ENCODE measurements at places on chromosomes 1 and 21. TPM values are rescaled to one million over a fixed set of nuclear protein-coding genes. Genes with fewer than 3 reads are reported as not detected.

The CACYBP gene
- total RNA-seq: 186 TPM

The VSIG8 gene
- not detected for total RNA-seq

The HAX1 gene
- total RNA-seq: 73.2 TPM

The CD101 gene
- 1.2 TPM for total RNA-seq

The UBE4B gene
- 115 TPM for total RNA-seq

The ECM1 gene
- total RNA-seq: 0.43 TPM

The NPHS2 gene
- not detected for total RNA-seq

GRCh38 chr1:201954263-201955008 is 867 bp upstream of the TIMM17A start:
- DNase-seq: no peak
- peaks cover 8% of the 10 kb centered on the region for H3K4me1 ChIP-seq
- peaks cover 23% of the 10 kb centered on the region for H3K36me3 ChIP-seq
- H3K4me3 ChIP-seq: peak overlapping the region; percentile 97

GRCh38 chr1:229114850-229115365 is 156.0 kb upstream of the RAB4A start:
- no peak overlapping the region for H3K27ac ChIP-seq
- H3K27me3 ChIP-seq: no peaks in the 10 kb centered on the region
- H3K4me1 ChIP-seq: peaks cover 14% of the 10 kb centered on the region
- no peak overlapping the region for H3K4me3 ChIP-seq

GRCh38 chr1:111164151-111164550 is 24.1 kb downstream of the CEPT1 start:
- no peaks in the 10 kb centered on the region for H3K27me3 ChIP-seq
- H3K4me3 ChIP-seq: no peak overlapping the region
- no peaks in the 10 kb centered on the region for H3K4me1 ChIP-seq
- peaks cover 4% of the 10 kb centered on the region for H3K36me3 ChIP-seq
- DNase-seq: no peak

DNA sequence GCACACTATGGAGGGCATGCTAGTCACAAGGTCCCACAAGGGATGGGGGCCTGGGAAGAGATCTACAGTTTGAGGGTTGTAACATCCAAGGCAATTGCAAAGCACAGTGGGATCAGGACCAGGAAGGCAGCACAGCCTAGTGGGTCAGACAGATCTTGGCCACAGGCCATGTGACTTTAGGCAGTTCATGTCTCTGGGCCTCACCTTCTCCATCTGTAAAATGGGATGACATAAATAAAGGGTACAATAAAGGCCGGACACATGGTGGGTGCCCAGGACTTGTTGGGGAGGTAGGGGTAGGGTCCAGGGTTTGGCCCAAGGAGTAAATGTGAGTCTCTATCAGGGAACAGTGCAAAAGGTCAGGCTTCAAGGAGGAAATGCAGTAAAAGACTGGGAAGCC is 18.1 kb upstream of the IGSF21 start:
- H3K36me3 ChIP-seq: no peaks in the 10 kb centered on the region
- H3K27ac ChIP-seq: no peak overlapping the region
- DNase-seq: no peak
- H3K27me3 ChIP-seq: no peaks in the 10 kb centered on the region
- H3K4me1 ChIP-seq: peaks cover 30% of the 10 kb centered on the region

- H3K4me1 ChIP-seq: peaks cover 9% of the 10 kb centered on the region
- no peak for DNase-seq
- H3K36me3 ChIP-seq: no peaks in the 10 kb centered on the region
- no peaks in the 10 kb centered on the region for H3K27me3 ChIP-seq
- H3K27ac ChIP-seq: peak overlapping the region; percentile 22
Observed at GRCh38 chr1:28441674-28442073, 64.2 kb upstream of the RCC1 start.

GRCh38 chr1:61334718-61335589 is 252.6 kb downstream of the NFIA start:
- no peak overlapping the region for H3K27ac ChIP-seq
- H3K4me1 ChIP-seq: peaks cover 23% of the 10 kb centered on the region
- DNase-seq: no peak
- no peaks in the 10 kb centered on the region for H3K27me3 ChIP-seq
- no peaks in the 10 kb centered on the region for H3K36me3 ChIP-seq
- H3K4me3 ChIP-seq: no peak overlapping the region

GRCh38 chr1:20344738-20345137 is 54.1 kb downstream of the VWA5B1 start:
- DNase-seq: peak; percentile 36
- H3K4me3 ChIP-seq: no peak overlapping the region
- H3K27ac ChIP-seq: no peak overlapping the region

DNA sequence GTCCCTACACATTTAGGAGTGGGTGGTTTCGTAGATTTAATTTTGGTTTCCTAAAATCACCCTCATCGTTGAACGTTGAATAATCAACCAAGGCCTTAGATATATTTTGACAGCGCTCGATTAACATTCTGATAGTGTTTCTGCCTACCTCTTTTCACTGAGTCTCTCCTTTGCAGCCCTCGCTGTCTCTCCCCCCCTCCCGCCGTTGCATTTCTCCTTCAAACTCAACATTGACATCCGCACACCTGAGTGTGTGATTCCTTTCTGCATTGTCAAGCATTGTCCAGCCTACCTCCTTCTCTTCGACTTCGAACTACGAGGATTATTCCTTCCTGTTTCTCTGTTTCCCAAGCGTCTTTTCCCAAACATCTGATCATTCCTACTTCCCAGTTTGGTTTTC is 1.8 kb upstream of the ADAMTS1 start:
- peaks cover 27% of the 10 kb centered on the region for H3K4me1 ChIP-seq
- H3K4me3 ChIP-seq: peak overlapping the region; percentile 88
- peaks cover 39% of the 10 kb centered on the region for H3K27me3 ChIP-seq

- H3K4me3 ChIP-seq: no peak overlapping the region
- no peaks in the 10 kb centered on the region for H3K36me3 ChIP-seq
- H3K27ac ChIP-seq: no peak overlapping the region
- peaks cover 55% of the 10 kb centered on the region for H3K4me1 ChIP-seq
- DNase-seq: peak; percentile 49
- peaks cover 78% of the 10 kb centered on the region for H3K27me3 ChIP-seq
Observed at GRCh38 chr1:223730479-223731132, 18.3 kb downstream of the CAPN2 start.

DNA sequence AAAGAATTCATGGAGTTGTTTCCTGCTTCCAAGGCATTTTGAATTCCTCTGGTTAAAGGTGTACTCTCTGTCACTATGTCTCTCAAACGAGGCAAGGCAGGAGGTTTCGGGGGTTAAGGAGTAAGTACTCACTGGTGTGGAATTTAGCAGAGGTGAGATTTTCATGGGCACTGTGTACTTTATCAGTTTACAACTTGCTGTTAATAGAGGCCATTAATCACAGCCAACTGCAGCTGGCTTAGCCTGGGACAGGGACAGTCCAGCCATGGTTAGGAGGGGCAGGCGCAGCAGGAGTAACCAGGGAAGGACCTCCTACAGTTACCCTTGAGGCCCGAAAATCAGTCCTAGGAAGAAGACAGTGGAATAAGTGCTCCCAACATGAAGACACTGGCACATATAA is 18.1 kb upstream of the TMEM9 start:
- DNase-seq: no peak
- peak overlapping the region; percentile 88 for H3K4me3 ChIP-seq
- peaks cover 9% of the 10 kb centered on the region for H3K27me3 ChIP-seq
- H3K27ac ChIP-seq: no peak overlapping the region
- no peaks in the 10 kb centered on the region for H3K36me3 ChIP-seq

- DNase-seq: peak; percentile 35
- H3K4me1 ChIP-seq: peaks cover 6% of the 10 kb centered on the region
- H3K36me3 ChIP-seq: peaks cover 7% of the 10 kb centered on the region
Observed at GRCh38 chr1:63289135-63289534, 33.2 kb upstream of the FOXD3 start.

GRCh38 chr1:18668046-18668445 is 37.4 kb downstream of the PAX7 start:
- DNase-seq: no peak
- peaks cover 5% of the 10 kb centered on the region for H3K4me1 ChIP-seq
- H3K4me3 ChIP-seq: no peak overlapping the region
- H3K27ac ChIP-seq: no peak overlapping the region
- H3K27me3 ChIP-seq: 0 out of 2 replicates have a peak, but pooled peaks cover 14% of the 10 kb centered on the region
- no peaks in the 10 kb centered on the region for H3K36me3 ChIP-seq

DNA sequence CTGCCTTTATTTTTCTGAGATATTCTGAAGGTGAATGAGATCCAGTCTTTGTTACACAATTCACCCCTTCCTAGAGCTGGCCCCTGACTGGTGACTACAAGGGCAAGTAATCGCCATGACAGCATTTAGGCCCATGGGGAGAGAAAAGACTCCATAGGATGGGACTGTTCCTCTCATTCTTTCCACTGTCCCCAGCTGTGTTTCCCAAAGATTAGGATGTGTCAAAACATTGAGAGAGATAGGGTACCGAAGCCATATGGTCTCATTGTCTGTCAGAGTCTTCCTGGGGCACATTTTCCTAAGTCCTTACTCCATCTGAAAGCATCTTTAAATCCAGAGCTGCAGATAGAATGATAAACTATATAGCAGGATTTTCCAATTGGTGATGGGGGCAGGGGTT is 423.5 kb downstream of the OMA1 start:
- H3K36me3 ChIP-seq: no peaks in the 10 kb centered on the region
- H3K27ac ChIP-seq: no peak overlapping the region
- DNase-seq: no peak
- no peak overlapping the region for H3K4me3 ChIP-seq

DNA sequence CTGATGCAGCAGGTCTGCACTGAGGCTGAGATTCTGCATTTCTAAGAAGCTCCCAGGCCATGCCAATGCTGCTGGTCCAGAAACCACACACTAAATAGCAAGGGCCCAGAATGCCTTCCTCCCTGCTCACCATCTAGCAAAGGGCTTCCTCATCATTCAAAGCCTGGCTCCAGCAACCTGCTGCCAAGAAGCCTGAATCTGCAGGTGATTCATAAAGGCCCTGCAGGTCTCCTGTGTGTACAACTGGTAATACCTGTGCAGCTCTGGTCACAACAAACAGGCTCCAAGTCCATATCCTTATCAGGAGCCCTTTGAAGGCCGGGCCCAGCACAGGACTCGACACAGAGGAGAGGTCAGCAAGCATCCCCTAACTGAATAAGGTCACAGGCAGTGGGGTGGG is 26.7 kb downstream of the GLIS1 start:
- no peak for DNase-seq
- no peaks in the 10 kb centered on the region for H3K27me3 ChIP-seq
- H3K4me1 ChIP-seq: peaks cover under 1% of the 10 kb centered on the region
- no peak overlapping the region for H3K27ac ChIP-seq
- H3K36me3 ChIP-seq: no peaks in the 10 kb centered on the region

DNA sequence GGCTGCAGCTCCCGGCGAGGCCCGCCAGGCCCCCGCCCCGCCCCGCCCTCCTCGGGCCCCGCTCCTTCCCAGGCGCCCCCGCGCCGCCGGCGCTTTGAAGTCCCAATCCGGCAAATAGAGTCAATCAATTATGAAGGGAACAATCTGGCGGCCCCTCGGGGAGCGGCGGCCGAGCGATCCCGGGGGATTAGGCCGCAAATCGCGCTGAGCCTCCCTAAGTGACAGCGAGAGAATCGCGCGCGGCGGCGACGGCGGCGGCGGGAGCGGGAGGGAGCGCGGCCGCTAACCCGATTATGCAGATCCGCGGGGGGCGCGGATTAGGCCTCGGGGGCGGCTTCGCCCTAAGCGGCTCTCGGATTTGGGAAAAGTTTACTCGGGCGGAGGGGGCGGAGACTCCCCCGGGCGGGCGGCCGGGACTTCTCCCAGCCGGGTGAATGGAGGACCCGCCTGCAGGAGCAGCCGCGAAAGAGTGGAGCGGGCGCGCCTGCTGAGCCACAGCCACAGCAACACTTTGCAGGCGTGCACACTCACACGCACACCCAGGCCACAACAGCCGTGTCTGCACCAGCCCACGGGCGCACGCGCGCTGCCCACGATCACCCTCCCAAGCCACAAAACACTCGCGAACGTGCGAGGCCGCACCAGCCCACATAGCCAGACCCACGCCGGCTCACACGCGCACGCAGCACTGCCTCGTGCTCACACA is 23.0 kb upstream of the DMBX1 start:
- DNase-seq: peak; percentile 83
- peak overlapping the region; percentile 82 for H3K4me3 ChIP-seq
- peaks cover 13% of the 10 kb centered on the region for H3K4me1 ChIP-seq
- H3K36me3 ChIP-seq: no peaks in the 10 kb centered on the region
- no peak overlapping the region for H3K27ac ChIP-seq
- H3K27me3 ChIP-seq: peaks cover 100% of the 10 kb centered on the region

- DNase-seq: peak; percentile 92
Observed at GRCh38 chr1:57206038-57206437, 217.8 kb downstream of the DAB1 start.

DNA sequence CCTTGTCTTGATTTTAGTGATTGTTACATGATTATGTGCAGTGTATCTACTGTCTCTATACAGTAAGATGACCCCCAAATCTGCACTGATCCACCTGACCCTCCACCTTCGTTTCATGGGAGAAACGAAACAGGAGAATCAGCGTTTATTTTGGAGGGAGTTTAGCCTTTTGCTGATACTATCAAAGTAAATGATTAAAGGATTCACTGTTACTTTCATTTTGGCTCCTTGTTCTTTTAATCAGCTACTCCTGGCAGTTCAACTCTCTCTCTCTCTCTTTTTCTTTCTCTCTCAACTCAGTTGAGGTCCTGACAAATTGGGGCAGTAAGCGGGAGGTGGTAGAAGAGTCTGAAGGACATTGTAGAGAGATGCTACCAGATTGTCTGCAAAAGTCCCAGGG is 9.9 kb upstream of the OR6K3 start:
- H3K27me3 ChIP-seq: no peaks in the 10 kb centered on the region
- DNase-seq: no peak
- H3K36me3 ChIP-seq: no peaks in the 10 kb centered on the region
- H3K27ac ChIP-seq: no peak overlapping the region
- H3K4me3 ChIP-seq: no peak overlapping the region

DNA sequence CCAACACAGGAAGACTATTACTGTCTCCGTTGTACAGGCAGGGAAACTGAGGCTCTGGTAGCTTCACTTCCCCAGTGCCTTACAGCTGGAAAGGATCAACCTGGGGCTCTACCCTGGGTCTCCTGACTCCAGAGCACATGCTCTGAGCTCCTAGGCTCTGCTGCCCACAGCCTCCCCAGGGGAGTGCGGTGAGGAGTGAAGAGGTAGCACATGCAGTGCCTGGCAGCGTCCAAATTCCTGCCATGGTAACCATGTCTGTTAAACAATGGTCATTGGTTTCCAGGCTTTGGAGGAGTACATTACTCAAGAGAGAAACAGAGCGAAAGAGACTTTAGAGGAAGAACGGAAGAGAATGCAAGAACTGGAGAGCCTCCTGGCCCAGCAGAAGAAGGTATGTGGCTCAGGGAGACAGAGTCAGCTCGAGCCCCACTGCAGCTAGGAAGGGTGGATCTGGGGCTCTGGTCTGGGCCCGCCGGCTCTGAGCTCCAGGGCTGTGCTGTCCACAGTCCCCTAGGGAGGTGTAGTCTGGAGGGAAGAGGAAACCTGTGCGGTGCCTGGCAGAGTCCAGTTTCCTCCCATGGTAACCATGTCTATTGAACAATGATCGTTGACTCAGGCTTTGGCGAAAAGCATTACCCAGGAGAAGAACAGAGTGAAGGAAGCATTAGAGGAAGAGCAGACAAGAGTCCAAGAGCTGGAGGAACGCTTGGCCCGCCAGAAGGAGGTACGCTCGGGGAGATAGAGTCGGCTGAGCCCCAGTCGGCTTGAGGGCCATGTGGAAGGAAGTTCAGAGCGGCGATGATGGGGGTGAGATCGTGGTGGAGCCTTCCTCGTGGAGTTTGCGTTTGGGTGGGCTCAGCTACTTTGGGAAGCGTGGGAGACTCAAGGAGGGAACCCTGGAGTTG is 64.6 kb upstream of the EFHD2 start:
- H3K4me3 ChIP-seq: no peak overlapping the region
- no peaks in the 10 kb centered on the region for H3K4me1 ChIP-seq
- DNase-seq: no peak

- peaks cover 9% of the 10 kb centered on the region for H3K4me1 ChIP-seq
- DNase-seq: no peak
- H3K27me3 ChIP-seq: peaks cover 7% of the 10 kb centered on the region
- H3K27ac ChIP-seq: no peak overlapping the region
- no peak overlapping the region for H3K4me3 ChIP-seq
- H3K36me3 ChIP-seq: no peaks in the 10 kb centered on the region
Observed at GRCh38 chr1:114215436-114215835, 61.8 kb upstream of the SYT6 start.
